ENCODE measurements at places on chromosomes 2 and 18. TPM values are rescaled to one million over a fixed set of nuclear protein-coding genes. Genes with fewer than 3 reads are reported as not detected.

Gene PMAIP1
- total RNA-seq: 75.1 TPM

Gene HOXD12
- not detected for total RNA-seq

Gene DSG2
- not detected for total RNA-seq

Gene LCT
- total RNA-seq: 0.16 TPM

Gene ABCB11
- not detected for total RNA-seq

Gene TSGA10
- total RNA-seq: 5.9 TPM

Gene RSAD2
- total RNA-seq: not detected

Gene NCOA1
- 49.2 TPM for total RNA-seq

Gene TRABD2A
- 0.73 TPM for total RNA-seq

Gene CD8B2
- not detected for total RNA-seq
